Naive thymus-derived CD4-positive, alpha-beta T cell (primary cell): ENCODE measurements at places on chromosomes 2 and 18.

- no peak for DNase-seq
Measured at GRCh38 chr2:47309952-47310800, 92.8 kb upstream of the MSH2 start.

GRCh38 chr2:197280015-197280702 lies 30.4 kb downstream of the ANKRD44 start:
- DNase-seq, result no peak

DNA sequence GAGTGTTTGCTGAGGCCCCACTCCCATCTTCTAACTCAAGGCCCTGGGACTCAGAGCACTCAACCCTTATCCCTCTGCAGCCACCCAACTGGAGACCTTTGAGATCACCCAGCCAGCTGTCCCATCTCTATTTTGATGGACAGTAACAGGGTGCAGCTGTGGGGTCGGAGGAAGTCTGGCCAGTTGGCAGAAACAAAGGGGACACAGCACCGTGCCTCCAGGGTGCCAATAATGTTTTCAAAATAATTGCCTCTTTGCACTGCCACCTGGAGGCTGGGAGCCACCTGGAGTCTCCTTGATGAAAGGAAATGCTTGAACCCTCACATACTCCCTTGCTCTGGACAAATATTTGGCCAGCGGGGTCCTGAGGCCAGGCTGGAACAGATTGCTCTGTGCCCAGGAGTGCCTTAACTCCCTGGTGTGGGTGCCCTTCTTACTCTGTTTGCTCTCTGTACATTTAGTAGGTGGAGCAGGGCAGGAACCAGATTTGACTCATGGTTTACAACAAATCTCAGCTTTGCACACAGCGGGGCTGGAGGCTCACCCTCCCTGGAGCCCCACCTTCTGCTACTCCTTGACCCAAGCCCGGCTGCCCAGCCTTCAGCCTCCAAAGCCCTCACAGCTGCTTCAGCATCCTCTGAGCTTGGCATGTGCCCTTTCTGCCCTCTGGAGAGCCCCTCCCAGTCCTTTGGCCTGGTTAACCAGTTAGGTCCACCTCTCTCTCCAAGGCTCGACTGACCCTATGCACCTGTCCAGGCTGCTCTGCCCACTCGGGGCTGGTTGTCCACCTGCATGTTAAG lies 17.2 kb downstream of the MAL start:
- DNase-seq, result no peak

DNA sequence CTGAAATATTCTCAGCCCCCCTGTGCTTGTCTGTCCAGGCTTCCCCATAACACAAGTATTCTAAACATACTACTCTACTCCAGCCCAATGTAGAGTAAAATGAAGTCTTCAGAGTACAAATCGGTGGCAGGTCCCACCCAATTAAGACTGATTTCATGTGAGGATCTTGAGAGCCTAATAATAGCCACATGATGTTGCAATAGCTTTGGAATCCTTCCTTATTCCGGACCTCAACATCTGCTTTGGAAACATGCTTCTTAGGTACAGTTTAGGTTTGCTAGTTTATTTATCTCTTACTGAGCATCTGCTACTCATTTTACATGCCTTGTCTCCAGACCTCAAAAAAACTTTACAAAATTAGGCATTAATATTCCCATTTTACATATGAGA lies 207.3 kb upstream of the RAB6C start:
- DNase-seq, result no peak

DNA sequence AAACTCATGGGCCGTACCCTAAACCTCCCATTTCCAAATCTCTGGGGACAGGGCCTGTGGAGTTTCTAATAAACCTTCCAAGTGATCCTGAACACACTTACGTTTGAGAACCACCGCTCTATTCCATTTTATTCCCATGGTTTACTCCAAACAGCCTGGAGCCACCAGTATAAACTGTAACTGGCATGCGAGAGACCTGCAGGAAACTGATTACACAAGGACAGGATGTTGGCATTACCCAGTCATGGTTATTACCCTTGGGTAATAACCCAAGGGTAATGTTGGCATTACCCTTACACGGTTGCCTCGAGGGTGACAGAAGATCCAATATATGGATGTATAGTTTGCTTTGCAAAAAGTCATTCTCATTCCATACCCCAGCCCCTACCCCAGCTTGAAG lies 37.0 kb upstream of the YPEL5 start:
- no peak for DNase-seq

DNA sequence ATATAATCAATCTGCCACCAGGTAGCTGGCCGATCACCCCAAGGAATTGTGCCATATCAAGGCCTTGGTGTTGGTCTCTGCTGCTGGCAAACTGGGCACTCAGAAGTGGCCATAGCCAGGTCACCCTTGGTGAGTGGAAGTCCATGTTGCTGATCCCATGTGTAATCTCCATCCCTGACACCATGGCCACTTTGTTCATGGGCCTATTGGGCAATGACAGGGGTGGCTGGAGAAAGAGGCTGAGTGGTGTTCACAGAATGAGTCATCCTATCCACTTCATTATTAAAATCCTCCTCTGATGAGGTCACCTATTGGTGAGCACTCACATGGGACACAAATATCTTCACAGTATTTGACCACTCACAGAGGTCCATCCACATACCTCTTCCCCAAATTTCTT lies 26.7 kb upstream of the CD226 start:
- no peak for DNase-seq

DNA sequence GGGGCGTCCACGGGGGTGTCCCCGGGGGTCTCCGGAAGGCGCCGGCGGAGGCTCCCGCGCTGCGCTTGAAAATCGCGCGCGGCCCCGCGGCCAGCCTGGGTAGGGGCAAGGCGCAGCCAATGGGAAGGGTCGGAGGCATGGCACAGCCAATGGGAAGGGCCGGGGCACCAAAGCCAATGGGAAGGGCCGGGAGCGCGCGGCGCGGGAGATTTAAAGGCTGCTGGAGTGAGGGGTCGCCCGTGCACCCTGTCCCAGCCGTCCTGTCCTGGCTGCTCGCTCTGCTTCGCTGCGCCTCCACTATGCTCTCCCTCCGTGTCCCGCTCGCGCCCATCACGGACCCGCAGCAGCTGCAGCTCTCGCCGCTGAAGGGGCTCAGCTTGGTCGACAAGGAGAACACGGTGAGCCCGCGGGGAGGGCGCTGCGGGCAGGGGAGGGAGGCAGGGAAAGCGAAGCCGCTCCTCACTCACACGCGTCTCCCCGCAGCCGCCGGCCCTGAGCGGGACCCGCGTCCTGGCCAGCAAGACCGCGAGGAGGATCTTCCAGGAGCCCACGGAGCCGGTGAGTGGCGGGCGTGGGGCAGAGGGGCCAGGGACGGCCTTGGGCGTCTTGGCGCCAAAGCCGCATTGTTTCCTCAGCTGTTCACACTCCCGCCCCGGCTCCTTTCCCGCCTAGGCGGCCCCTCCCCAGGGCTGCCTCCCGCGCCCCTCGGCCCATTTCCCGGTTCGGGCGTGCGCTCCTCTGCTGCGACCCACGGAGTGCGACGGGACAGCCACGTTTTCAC lies at the start of gene RRM2:
TSS of gene RRM2 (plus strand) at position 240 of the 781 bp plus-strand sequence. CDS start at position 300, 60 bp downstream.
- peak; percentile 75 for DNase-seq

- no peak for DNase-seq
Measured at GRCh38 chr2:18218160-18218933, 339.9 kb downstream of the KCNS3 start.

GRCh38 chr2:72579591-72580180 lies 246.1 kb downstream of the EXOC6B start:
- no peak for DNase-seq

DNA sequence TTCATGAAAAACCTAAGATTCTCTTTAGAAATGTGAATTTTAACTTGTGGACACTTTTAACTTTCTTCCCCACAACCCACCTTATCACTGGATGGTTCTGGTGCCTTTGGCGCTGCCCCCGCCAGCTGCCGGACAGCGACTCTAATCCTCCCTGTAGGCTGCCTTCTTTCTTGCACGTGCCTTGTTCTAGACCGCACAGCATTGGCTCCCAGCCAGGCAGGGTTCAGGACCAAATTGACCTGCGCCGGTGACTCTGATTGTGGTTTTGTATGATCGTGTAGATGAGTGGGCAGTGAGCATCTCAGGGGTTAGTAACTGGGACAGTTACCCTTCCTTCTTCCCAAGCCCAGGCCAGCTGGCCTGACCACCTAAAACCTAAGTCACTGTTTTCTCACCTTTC lies 106.8 kb downstream of the ASAP2 start:
- no peak for DNase-seq

DNA sequence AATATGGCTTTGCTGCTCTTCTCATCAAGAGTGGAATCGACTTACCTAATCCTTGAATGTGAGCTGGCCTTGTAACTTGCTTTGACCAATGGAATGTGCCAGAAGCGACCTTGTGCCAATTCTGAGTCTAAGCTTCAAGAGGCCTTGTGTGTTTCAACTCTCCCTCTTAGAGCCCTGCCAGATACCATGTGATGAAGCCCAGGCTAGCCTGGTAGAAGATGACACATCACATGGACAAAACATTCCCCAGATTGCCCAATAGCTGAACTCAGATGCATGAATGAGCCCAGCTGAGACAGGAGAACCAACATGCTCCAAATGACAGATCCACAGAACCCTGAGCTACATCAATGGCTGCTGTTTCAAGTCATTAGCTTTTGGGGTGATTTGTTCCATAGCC lies 4.2 kb upstream of the KLHL14 start:
- DNase-seq, result no peak

GRCh38 chr2:182863642-182864041 lies 2.8 kb downstream of the FRZB start:
- DNase-seq, result no peak

- no peak for DNase-seq
Measured at GRCh38 chr2:20618468-20618885, 32.4 kb downstream of the HS1BP3 start.

- DNase-seq, result no peak
Measured at GRCh38 chr18:24055878-24056277, 41.3 kb downstream of the TTC39C start.

DNA sequence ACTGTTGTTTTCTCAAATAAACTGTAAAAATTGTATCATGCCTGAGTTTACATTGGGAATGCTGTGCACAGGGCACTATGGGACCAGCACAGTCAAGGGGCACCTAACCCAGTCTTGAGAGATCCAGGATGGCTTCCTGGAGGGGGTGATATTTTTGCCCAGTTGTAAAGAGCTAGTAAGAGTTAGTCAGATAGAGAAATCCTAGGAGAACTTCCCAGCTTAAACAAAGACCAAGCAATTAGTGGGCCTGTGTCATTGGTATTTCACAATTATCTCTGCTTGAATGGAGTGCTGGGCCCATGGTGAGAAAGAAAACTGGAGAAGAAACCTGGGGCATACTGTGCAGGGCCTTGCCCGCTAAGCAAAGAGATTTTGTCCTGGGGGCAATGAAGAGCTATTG lies 12.2 kb downstream of the XDH start:
- DNase-seq, result no peak

DNA sequence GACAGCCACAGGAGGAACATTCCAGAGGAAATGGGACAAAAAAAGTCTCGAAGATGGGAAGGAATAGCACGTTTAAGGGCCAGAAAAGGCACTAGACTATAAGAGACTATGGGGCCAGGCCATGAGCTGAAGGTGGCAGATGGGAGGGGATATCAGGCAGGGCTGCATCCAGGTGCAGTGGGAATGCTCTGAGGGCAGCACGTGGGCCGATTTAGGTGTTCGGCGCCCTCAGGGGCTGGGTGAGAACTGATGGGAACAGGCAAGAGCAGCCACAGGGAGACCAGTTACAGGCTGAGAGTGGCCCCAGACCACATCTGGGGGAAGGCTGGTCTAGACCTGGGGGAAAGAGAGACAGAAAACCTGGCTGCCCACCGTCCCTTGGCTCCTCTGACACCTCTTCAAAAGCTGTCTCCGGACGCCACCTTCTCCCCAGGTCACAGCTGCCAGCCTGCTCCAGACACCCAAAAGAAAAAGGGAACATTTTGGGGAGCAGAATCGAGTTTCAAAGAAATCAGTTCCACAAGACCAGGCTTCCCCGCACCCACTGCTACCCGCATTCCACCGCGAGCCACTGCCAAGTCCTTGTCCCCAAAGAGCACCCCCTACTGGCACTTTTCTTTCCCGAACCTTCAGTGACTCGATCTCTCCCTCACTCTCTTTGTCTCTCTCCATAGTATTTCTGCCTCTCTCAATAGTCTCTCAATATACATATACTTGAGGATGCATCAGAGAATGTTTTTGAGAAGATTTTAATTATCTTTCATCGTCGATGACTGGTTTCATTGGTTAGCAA lies 190.1 kb upstream of the AGAP1 start:
- DNase-seq, result no peak

DNA sequence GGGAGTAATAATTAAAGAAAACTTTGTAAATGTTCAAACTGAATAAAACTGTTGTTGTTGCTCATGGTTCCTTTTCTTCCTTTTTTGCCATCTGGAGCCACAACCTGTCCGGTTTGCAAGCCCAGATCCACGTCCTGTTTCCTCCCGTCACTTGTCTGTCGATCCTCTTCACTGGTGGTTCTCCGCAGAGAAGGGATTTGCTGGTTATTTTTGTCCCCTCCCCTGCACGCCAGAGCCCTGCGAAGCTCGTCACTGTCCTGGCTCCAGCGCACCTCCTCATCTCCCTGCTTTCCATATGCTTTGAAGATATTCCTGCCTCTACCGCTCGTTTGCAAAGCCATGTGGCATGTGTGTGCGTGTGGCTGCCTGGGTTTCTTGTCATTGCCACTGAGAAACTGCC lies 461.4 kb downstream of the RNF144A start:
- DNase-seq, result no peak

GRCh38 chr2:115165529-115166109 lies 723.2 kb downstream of the DPP10 start:
- no peak for DNase-seq

DNA sequence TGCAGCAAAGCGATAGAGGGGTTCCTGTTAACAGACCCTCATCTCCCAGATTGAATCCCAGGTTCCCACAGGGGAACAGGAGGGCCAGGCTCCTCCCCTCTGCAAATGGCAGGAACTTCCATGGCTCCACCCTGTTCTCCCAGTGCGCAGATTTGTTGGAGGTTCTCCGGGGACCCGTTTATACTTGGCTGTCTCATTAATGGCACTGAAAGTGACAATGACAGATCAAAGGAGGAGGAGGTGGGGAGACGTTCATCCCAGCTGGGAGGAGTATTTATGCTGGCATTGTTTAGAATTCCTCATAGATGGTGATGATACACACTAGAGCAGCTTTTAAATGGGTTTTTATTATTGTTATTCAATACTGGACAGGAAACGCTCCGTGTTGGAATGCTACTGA lies 186.9 kb downstream of the LRP1B start:
- DNase-seq, result no peak

- DNase-seq, result peak; percentile 53
Measured at GRCh38 chr2:170873035-170873692, 55.9 kb upstream of the GORASP2 start.

GRCh38 chr2:171237751-171238505 lies 77.2 kb upstream of the TLK1 start:
- DNase-seq, result no peak
